ENCODE measurements at places on chromosomes 7 and 10.

DNA sequence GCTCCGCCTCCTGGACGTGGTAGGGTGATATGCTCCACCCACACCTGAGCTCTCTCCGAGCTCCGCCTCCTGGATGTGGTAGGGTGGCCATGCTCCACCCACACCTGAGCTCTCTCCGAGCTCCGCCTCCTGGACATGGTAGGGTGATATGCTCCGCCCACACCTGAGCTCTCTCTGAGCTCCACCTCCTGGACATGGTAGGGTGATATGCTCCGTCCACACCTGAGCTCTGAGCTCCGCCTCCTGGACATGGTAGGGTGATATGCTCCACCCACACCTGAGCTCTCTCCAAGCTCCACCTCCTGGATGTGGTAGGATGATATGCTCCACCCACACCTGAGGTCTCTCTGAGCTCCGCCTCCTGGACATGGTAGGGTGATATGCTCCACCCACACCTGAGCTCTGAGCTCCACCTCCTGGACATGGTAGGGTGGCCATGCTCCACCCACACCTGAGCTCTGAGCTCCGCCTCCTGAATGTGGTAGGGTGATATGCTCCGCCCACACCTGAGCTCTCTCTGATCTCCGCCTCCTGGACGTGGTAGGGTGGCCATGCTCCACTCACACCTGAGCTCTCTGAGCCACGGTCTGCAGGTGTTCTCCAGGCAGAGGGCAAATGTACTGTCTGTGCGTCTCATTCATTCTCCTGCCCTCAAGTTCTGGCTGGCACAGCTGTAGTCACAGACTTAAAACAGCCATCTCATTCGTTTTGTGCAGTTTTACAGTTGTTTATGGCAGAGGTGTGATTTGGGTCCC, 252.4 kb downstream of the DIP2C start:
- DNase-seq, result no peak

- no peak for DNase-seq
Measured at GRCh38 chr7:40604601-40605438, 470.0 kb downstream of the SUGCT start.

DNA sequence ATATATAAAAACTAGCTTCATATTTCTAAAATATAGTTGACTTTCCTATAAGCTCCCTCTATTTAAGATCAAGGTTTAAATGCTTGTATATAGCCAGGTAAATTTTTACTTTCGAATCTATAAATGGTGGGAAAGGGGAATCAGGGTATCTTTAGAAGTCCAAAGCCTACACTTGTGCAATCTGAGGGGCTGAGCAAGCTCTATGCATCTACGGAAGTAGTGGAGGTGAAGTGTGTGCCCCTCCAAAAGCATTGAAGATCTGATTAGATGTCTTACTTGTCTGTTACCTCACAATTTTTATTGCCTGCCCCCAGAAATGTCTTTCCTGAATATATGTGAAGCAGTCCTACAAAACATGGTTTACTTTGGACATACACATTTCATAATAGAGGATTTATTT, 1.6 kb downstream of the AKAP9 start:
- no peak for DNase-seq

- DNase-seq, result no peak
Measured at GRCh38 chr7:103915680-103916357, 73.6 kb downstream of the RELN start.
